T-helper 17 cell (primary cell): ENCODE measurements at places on chromosomes 16 and 17. TPM values are rescaled to one million over a fixed set of nuclear protein-coding genes. Genes with fewer than 3 reads are reported as not detected.

OTOP3 gene
- total RNA-seq: not detected

GPR179 gene
- total RNA-seq: not detected

PRR35 gene
- not detected for total RNA-seq

TBC1D3B gene
- 3.5 TPM for total RNA-seq
